SJSA1 (cell line): ENCODE measurements at places on chromosomes 5 and 9. TPM values are rescaled to one million over a fixed set of nuclear protein-coding genes. Genes with fewer than 3 reads are reported as not detected.
A peak's percentile ranks its signal among the peaks of the same experiment; 100 is the strongest.

GRCh38 chr5:175129121-175129520 lies 314.9 kb downstream of the DRD1 start:
- DNase-seq, result no peak

DNA sequence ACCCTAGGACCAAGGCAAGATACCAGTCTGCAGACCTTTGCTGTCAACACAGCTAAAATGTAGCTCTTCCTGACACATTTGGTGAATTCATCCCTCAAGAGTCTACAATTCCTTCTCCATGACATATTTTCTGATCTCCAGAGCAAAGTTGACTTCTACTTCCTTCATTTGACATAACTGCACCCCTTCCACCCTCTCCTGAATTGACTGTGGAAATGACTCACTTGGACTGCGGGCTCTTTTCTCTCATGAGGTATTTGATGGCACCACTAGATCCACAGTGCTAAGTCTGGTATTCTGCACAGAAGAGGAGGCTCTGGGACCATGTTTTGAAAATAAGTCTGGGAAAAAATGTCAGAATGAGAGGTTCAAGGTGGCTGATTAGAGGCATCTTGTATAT lies 338.4 kb upstream of the TRPC7 start:
- no peak for DNase-seq

Gene PLAC8L1
- not detected in 2 replicates for total RNA-seq

DNA sequence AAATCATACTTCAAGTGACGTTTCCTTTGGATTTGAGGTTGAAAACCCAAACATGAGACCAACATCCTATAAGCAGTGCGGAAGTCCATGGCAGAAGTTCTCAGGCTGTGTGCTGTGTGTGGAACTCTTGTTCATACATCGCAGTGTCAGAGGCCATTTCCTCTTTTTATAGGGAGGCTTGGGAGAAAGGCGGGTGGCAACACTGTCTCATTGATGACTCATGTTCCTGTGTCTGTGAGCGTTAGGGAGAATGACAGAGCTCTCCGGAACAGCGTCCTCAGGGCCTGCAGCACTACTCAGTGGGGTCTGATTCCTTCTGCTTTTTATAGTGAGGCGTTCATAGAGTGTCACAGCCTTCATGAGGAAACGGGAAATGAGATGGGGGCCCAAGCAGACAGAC lies 98.8 kb upstream of the BASP1 start:
- peak; percentile 96 for DNase-seq

DNA sequence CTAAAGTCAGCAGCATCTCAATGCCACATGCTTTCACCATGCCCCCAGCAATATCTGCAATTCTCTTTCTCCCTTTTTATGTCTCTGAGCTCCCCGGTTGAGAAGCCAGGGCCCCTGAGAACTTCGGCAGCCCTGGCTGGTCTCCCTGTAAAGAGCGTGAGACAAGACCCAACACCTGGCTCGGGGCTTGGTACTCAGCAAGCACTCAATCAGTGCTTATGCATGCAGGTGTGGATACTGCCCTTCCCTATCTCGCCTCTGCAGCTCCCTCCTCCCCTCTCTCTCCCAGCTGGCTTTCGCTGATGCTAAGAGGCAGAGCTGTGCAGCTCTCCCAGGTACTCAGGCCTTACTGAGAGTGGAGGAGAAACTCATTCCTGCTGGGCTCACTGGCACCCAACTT lies 41.7 kb upstream of the AKNA start:
- DNase-seq, result no peak
